ENCODE measurements at places on chromosomes 2 and 18.

- DNase-seq, result no peak
Measured at GRCh38 chr2:213016166-213016983, 135.0 kb downstream of the IKZF2 start.

DNA sequence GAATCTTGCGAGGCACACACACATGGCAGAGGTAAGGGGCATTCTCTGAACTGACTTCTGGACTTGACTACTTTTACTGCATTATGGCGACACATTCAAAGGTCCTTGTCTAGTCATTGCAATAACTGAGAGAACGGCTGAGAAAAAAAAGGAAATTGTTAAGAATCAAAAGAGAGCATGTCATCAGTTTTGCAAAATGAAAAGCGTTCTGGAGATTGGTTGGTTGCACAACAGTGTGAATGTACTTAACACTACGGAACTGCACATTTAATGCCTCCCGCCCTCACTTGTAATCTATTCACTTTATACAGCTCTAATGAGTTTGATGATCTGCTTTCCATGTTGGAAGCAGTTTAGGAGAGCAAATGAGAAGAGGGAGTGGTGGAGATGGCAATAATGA lies 68.5 kb upstream of the NFU1 start:
- DNase-seq, result no peak

- no peak for DNase-seq
Measured at GRCh38 chr2:5190023-5190422, 502.2 kb upstream of the SOX11 start.

- DNase-seq, result no peak
Measured at GRCh38 chr2:205783872-205784499, 101.7 kb downstream of the NRP2 start.

- DNase-seq, result no peak
Measured at GRCh38 chr2:181786371-181787228, 104.9 kb upstream of the ITPRID2 start.

- DNase-seq, result no peak
Measured at GRCh38 chr2:66587216-66587615, 152.3 kb downstream of the MEIS1 start.

DNA sequence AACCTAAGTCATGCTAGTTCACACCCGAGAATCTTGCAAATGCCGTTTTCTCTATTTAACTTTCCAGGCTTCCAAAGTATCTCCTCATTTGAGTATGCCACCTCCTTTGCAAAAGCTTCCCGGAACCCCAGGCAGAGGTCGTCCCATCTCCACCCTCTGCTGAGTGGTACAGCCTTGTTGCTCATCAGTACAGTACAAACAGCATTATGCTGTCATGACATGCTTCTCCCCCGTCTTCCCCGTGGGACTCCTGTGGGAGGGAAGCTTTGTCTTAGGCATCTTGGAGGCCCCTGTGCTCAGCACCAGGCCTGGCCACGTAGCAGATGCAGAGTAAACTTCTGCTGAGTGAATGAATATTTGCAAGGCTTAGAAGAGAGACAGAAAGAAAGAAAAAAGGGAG lies 102.7 kb downstream of the CDCA7 start:
- no peak for DNase-seq

- no peak for DNase-seq
Measured at GRCh38 chr2:162342841-162343240, 1.1 kb upstream of the GCA start.

GRCh38 chr2:12728221-12728777 lies 11.6 kb downstream of the TRIB2 start:
- DNase-seq, result no peak

DNA sequence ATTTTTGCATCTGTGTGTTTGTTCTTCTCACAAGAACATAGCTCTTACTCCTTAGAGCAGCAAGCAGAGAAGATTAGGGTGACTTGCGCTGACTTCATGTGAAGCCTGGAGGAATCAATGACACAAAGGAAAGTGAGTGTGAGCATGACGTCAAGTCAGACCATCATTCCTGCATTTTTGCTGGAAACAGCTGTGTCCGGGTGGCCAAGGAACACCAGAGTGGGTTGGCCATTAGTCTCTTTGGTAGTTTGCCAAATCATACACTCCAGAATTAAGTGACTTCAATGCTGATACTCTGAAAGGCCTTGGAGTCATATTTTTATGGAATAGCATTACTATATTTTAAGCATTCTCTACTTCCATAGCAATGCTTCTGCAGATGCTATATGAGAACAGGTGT lies 597.2 kb downstream of the DCDC2C start:
- DNase-seq, result no peak

GRCh38 chr2:151191001-151191400 lies 70.7 kb downstream of the RBM43 start:
- no peak for DNase-seq

DNA sequence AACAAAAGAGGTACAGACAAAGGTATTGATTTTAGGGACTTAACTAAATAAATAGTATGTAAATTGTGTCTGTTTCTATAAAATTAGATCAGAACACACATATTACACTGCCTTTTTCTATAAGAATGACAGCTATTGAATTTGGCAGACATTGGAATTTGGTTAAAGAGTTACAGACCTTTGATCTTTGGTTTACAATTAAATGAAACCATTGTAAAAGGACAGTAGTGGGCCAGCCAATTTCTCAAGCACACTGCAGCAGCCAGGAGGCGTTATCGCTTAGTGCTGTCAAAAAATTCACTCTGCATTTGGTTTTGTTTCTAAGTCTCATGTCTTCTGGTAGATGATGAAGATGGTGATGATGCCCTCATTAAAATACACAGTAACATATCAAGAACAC lies 175.9 kb downstream of the NR4A2 start:
- no peak for DNase-seq

DNA sequence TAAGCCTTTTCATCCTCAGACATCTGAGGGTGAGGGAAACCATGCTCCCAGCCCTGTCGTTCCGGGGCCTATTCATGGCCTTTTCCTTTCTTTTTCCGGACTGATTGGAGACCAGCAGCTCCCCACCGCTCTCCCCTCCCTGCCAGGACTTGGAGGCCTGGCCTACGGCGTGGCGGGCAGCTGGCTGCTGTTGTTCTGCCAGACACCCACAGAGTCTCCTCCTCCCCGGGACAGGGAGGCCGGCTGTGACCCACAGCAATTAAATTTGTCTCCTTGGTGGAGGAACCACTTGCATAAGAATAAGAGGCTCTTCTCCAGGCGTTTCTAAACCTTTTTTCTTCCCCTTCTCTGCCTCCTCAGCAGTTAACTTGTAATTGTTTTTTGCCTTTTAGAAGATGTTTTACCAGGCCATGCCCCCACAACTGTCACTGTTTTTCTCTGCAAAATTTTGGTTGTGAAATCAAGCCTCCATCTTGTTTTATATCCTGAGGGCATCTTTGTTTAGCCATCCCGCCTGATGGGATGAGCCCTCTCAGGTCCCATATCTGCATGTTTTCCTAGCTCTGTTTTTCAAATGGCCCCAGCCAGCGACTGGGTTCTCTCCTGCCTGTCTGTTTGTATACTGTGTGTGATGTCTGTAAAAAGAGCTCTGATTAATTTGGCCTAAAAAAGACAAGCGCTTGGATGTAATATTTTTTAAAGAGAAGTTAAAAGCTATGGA lies 1060.0 kb upstream of the DDX18 start:
- no peak for DNase-seq

- DNase-seq, result no peak
Measured at GRCh38 chr18:57890266-57890665, 87.2 kb upstream of the ATP8B1 start.

GRCh38 chr2:219829667-219830352 lies 202.4 kb downstream of the SLC4A3 start:
- no peak for DNase-seq

GRCh38 chr2:74939919-74940812 lies 18.3 kb upstream of the POLE4 start:
- no peak for DNase-seq

DNA sequence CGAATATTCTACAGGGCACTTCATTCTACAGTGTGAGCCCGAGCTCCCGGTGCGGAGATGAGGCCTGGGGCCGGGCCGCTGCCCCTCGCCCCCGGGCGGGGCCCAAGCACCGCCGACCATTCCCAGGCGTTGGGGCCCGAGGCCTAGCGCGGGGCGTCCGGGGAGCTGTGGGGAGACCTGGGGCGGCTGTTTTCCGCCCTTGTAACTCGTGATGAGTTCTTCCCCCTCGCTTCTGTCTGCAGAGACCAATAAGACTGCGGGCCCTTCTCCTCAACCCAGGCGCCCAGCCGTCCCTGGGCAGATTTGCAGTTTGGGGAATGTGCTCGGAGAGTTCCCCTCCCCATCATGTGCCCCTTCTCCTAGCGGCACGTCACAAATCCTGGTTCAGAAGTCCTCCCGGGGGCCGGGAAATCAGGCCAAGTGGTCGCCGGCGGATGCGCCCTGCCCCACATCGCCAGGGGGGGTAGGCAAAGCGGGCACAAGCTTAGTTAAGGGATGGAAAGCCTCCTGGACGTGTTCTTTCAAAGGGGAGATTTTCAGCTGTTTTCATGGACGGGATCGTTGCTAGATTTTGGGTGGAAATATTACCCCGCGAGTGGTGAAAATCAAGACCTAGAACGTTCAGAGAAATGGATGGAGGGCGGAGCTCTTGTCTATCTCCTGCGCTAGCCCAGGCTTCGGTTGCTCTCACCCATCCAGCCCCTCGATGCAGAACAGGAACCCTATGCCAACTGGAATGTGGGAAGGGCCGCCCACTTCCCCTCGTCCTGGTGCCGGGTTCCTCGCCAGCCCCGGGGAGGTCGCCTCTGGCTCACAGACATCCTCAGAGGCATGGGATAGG lies 18.8 kb upstream of the HAAO start:
- DNase-seq, result peak; percentile 47

GRCh38 chr2:167771628-167772027 lies 475.8 kb downstream of the STK39 start:
- DNase-seq, result no peak

GRCh38 chr2:235638541-235639427 lies 144.9 kb downstream of the AGAP1 start:
- DNase-seq, result no peak

DNA sequence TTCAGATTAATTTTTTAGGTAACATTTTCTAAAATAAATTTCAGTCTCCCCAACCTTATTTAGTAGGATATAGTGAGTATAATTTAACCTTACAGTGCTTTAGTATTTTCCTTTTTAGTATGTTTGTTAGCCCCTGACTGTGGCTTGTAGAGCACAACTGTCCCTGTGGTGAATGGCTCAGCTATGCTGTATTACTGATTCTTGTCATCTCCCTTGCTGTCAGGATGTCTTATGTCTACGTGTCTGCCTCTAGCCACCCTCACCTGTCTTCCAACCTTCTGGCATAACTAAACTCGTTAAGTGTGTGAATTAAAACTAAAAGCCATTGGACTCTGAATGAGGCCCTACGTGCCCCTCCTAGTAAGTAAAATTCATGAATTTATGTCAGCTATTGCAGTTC lies 18.4 kb downstream of the MRPS9 start:
- DNase-seq, result no peak

- no peak for DNase-seq
Measured at GRCh38 chr2:53182601-53183000, 585.0 kb upstream of the CHAC2 start.

DNA sequence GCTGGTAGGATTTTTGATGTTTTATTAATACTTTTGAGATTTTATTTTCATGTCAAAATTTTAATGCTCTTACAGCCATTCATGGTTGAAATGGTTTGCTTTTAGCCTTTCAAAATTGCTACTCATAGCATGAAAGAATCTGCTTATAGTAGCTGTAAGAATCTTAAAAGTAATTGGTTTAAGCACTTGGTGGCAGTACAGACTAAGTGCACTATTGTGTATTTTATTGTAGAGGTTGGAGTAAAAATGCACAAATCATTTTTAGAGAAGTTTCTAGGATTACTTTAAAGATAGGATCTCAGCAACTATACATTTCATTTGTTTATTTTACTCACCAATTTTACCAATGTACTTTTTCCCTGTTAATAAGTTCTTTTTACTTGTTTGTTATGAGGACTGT lies 205.8 kb downstream of the SPAG16 start:
- no peak for DNase-seq

GRCh38 chr18:72721330-72721729 lies 146.5 kb downstream of the NETO1 start:
- DNase-seq, result no peak

- no peak for DNase-seq
Measured at GRCh38 chr2:172829229-172829628, 93.6 kb downstream of the RAPGEF4 start.

DNA sequence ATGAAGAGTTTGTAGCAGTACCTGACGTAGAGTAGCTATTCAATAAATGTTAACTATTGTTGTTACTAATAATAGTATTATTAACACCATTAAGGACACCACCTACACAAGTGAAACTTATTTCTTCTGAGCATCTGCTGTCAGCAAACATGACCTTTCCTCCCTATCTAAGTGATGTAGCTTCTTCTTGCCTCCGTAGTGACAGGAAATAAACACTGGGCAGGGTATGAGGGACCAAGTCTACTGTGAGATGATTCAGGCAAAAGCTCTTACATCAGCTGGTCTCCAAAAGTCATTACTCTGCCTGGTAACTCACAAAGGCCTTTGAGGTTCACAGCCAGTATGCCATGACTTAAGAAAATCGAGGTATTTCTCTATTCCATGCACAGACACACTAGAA lies 750.5 kb downstream of the CPS1 start:
- no peak for DNase-seq

DNA sequence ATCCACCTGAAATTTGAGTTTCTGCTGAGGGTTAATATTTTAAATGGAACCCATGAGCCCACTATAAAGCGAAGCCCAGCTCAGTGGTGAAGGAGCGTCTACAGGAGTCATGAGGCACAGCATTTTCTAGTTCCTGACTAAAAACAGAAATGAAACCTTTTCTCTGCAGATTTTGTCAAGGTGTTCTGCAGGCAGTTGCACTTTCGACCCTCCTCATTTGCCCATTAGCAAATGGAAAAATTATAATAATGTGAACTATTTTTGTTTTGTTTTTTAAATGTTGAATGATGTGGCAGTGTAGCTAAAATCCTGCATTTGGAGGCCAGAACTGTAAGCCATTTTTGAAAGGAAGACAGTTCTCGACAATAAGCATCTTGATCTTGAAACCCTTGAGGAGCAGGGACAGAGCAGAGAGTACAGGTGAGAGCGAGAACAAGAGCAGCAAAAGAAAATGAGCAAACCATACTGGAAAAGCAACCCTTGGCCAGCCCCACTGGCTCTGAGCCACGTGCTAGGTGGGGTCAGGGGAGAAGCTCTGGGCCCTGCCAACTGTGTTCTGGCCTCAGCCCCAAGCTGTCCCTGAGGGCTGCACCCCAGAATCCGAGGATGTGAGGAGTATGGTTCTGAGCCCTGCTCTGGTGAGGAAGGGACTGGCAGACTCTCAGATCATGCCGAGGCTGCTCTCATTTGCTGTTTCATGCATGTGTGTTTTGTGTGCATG lies 26.4 kb upstream of the COPS8 start:
- DNase-seq, result no peak

- no peak for DNase-seq
Measured at GRCh38 chr2:42333579-42333978, 27.4 kb downstream of the COX7A2L start.

GRCh38 chr18:23861326-23861725 lies 153.2 kb upstream of the TTC39C start:
- DNase-seq, result no peak

GRCh38 chr2:15521641-15522181 lies 39.4 kb downstream of the NBAS start:
- DNase-seq, result no peak

GRCh38 chr2:237501892-237502513 lies 15.0 kb downstream of the MLPH start:
- no peak for DNase-seq
